ENCODE measurements at places on chromosomes 2 and 18.

DNA sequence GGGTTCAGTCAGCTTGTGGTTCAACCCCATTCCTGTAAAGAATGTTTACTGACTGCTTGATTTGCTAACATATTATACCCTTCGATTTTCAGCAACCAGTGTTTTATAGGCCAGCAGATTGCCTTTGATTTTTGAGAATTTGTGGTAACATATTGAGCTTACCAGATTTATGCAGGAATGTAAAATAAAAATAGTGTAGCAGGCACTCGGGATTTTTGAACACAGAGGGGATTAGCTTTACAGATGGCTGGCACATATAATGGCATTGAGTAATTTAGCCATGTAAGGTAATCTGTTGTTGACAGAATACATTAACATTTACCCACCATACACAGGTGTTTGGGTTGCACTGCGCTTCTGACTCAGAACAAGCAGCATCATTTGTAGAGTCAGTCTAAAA is 354.0 kb downstream of the LRRTM1 start:
- ATAC-seq: no peak

DNA sequence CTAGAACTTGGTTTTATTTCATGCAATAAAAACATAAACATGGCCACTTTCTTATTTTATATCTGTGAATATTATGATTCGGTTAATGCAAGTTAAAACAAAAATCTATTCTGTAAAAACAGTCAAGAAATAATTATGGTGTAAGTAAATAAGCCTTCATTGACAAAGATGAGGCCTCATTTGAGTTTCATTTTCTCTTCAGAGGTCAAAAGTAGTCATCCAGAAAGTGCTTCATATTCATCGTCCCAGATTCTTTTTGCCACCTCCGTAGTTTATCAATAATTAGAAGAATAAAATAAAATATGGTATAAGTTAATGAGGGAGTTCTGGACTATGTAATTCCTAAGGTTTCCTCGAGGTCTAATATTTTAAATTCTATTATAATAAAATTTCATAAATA is 19.4 kb upstream of the HNRNPA3 start:
- no peak for ATAC-seq

- ATAC-seq: no peak
Measured at GRCh38 chr2:43358410-43359201, 132.2 kb upstream of the ZFP36L2 start.

GRCh38 chr2:149164827-149165226 is 126.3 kb downstream of the LYPD6B start:
- no peak for ATAC-seq

GRCh38 chr2:105418522-105418921 is 19.7 kb upstream of the FHL2 start:
- ATAC-seq: no peak

DNA sequence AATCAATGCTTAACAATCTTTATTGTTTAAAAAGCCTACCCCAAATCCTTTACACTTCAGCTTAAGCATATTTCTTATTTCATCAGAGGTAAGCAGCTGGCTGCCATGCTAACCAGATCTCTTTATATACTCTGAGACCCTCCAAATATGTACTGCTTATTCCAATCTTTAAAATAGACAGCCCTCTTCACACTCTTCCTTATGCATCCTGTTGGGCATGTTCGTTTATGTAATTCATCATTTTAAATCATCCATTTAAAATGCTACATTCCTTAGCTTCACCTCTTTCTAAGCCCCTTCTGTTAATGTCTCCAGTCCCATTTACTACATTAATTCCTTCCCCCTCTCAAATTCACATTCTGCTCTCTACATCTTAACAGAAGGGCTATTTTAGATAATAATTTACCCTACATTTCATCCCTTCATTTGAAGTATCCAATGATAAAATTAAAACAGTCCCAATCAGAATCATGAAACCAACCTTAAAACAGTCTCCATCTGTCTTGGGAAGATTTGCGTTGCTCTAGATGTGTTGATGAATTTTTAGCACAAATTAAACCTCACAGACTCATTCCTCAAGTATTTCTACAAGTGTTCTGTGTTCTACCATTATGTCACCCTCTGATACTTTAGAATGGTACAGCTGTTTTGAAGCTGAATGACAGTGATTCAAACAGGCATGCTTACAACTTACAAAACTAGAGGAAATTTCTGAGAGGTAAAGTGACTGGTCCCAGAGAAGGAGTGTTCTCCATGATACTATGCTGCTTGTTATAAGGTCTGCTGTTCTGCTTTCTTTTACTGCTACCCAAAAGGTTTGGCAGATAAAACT is 59.1 kb downstream of the ZNF385B start:
- ATAC-seq: no peak

DNA sequence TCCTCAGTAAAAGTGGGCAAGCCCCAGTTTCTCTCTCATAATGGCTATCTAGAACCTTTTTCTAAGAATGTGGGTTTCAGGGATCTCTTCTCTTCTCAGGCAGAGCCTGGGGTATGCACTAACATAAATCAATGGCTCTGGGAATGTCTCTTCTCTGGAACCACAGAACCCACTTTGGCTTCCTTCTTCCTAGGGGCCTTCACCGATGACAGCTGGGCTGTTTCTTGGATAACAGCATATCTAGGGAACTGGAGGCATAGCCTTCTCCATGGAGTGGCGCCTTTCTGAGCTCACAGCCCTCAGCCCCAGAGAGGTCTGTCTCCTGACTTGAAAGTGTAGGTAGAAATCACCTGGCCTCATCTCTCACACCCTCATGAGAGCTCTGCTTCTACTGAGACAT is 247.9 kb downstream of the CLIP4 start:
- ATAC-seq: no peak

DNA sequence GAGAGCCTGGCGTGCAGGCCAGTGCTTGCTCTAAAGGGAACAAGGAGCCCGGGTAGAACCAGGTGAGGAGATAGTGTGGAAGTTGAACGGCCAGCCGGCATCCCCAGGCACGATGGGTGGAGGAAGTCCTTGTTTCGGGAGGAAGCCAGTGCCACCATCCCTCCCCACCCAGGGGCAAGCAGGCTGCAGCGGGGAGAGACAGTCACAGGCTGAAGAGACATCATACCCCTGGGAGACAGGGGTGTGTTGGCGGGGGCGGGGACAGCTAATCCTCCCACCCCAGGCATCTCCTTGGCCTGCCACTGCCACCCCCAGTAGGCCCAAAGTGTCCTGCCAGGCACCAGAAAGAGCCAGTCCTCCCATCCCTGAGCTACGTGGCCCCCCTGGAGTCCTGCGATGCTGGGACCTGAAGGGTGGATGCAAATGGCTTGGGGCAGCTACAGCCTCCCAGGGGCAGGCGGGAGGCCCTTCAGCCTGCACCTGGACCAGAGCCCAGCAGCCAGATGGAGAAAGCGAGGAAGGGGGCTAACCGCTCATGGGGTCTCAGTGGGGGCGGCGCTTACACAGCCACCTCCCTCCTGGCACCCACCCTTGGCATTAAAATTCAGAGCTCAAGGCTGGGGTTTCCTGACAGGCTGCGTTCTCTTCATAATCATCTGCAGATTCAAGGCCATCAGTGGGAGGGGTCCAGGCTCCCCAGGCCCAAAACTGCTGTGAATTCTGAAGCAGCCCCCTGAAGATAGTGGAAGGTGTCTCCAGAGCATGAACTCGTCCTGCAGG is 14.8 kb upstream of the GPR55 start:
- no peak for ATAC-seq

GRCh38 chr18:6866552-6867085 is 137.1 kb downstream of the ARHGAP28 start:
- ATAC-seq: no peak

DNA sequence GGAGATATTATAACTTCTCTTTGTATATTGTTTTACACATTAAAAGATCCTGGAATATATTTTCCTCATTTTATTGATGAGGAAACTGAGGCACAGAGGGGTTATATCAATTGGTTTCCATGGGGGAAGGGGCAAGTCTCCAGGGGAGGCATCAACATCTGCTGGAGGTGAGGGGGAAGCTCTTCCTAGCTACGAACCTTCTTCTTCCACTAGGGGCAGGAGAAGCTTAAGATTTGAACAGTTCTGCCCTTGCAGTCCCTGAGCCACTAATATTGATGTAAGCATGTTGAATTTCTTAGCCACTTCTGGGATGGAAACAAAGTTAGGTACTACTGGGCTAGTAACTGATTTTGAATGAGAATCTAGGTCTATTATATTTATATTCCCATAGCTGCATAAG is 140.1 kb upstream of the AQP4 start:
- ATAC-seq: no peak

DNA sequence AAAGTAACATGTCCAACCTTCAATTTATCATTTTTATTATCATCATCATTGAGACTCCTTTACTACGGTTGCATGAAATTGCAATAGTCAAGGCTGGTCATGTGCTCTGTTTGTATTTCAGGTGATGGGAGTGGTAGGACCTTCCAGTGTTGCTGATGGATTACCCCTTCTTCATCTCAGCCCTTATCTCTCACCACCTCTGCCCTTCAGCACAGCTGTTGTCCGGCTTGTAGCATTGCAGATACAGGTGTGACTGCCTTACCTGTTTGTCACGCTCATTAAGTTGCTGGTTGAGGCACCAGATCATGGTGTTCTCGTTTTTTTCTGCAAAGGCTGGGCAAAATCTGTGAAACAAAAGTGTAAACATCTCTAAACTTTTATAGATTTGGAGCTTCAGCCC is 31.7 kb upstream of the RPE start:
- no peak for ATAC-seq

- ATAC-seq: no peak
Measured at GRCh38 chr2:62364791-62365528, 141.0 kb downstream of the TMEM17 start.

GRCh38 chr2:26847655-26848335 is at the start of gene DPYSL5:
DPYSL5 (plus strand) TSS chr2:26848132; CDS start chr2:26898500, 50,368 bp downstream.
- ATAC-seq: no peak

DNA sequence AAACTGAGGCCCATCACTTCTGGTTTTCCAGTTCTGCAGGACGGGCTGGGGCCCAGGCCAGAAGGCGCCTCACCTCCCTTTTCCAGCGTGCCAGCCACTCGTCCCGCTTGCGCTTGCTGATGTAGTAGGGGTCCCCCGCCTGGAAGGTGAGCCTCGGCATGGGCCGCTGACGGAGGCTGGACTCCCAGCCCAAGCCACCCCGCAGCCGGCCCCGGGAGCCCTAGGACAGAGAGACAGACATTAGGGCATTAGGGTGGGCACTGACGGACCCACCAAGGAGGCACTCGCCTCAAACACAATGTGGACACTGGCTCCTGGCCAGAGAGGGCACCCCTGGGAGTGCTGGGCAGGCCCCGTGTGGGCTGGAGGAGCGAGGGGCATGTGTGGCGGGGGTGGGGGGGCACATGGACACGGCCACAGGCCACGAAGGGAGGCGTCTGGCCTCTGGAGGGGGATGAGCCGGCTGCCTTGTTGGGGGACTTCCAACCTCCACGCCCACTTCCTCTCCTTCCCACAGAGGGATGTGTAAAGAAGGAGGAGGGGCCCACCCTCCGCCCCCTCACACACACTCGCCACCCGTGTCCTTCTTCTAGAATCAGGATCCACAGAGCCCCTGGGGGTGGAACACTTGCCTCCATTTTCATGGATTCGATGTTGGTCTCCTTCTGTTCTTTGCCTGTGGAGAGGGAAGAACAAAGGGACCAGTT is 66.7 kb downstream of the DNMT3A start:
- ATAC-seq: no peak
